ENCODE measurements at places on chromosomes 16 and 17.

DNA sequence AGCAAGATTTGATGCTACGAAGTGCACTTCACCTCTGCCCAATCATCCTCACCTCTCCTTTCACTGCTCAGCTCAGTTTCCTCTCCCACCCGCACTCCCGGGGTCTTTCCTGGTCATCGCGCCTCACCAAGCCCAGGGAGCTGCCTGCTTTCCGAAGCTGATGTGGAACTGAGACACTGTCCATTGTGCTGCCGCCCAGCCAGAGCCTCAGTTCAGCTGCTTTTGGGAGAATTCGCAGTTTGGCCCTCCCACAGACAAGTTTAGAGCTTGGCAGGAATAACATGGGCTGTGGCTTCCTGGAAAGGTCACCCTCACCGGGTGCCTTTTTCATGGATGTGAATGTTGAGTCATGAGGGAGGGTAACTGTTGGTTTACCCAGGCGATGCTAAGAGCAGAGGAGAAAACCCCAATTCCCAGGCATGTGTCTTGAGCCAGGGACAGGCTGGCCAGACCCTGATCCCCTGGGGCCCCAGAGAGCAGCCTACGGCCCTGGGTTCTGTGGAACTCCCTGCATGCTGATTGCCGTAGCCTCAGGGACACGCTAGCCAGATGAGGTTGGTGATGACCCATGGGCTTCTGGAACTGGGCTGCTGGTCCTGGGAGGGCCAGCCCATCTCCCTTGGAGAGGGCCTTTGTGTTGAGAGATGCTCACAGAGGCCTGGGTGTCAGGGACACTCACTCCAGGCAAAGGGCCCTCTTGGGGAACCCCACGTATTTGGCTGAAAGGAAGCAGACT lies 1687.5 kb downstream of the TP53TG3F start:
- DNase-seq: no peak

GRCh38 chr17:238964-239259 lies 57.5 kb upstream of the DOC2B start:
- DNase-seq: no peak

DNA sequence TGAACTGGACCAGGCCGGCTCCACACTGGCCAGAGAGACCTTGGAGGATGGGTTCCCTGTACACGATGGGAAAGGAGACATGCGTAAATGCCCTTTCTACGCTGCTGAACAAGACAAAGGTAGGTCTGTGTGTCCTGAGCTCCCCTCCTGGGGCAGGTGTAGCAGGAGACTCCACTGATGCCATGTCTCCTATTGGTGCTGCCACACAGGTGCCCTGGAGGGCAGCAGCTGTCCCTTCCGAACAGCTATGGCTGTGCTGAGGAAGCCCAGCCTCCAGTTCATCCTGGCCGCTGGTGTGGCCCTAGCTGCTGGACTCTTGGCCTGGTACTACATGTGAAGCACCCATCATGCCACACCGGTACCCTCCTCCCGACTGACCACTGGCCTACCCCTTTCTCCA lies 29.2 kb downstream of the CDIP1 start:
- DNase-seq: no peak

DNA sequence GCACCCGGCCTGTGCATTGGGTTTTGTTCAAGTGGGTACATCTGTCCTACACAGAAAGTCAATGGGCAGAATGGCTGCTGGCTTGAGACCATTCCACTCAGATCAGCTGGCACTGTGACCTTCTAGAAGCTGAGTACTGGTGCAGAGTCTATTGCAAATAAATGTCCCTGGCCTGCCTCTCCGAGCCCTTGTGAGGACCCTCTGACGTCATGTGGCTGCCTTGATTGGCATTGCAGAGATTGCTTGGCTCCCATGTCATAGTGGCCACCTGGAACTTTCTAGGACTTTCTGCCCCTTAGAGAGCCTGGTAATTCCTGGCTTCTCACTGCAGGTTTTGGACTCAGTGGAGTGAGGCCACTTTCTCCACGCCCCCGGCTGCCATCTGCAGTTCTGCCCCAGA lies 211.3 kb downstream of the ENGASE start:
- no peak for DNase-seq

DNA sequence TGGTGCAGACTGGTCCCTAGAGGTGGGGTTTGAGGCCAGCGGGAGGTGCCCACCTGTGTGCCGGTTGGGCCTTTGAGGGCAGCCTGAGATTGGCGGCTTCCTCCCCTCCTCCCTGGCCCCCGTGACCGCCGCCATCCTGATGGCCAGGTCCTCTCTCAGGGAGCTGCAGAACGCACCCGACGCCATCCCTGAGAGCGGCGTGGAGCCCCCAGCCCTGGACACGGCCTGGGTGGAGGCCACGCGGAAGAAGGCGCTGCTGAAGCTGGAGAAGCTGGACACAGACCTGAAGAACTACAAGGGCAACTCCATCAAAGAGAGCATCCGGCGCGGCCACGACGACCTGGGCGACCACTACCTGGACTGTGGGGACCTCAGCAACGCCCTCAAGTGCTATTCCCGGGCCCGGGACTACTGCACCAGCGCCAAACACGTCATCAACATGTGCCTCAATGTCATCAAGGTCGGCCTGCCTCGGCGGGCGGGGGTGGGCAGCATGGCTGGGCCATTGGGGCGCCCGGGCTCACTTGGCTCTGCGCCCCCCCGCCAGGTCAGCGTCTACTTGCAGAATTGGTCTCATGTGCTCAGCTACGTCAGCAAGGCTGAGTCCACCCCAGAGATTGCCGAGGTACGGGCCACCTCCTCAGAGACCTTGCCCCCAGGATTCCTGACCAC lies 2.8 kb downstream of the GPS1 start:
- DNase-seq: no peak

GRCh38 chr16:11022002-11022401 lies 77.6 kb downstream of the CLEC16A start:
- DNase-seq: no peak

GRCh38 chr16:88575251-88575650 lies 5.0 kb downstream of the ZC3H18 start:
- DNase-seq: no peak

DNA sequence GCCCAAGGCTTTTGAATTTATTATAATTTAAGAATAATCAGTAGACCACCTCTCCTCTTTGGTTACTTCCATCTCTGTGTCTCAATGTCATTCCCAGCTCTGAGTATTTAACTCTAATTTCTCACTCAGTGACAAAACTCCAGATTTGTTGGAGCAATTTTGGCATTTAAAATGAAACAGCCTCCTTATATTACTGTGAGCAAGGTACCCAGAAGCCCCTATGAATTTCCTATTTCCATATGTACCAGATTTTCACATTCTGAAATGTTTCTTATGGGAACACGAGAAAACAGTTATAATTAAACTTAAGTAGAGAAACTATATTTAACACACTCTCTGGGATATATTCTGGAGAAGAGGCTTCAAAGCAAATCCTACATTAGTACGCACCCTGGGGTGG lies 285.4 kb upstream of the CDH8 start:
- DNase-seq: no peak

DNA sequence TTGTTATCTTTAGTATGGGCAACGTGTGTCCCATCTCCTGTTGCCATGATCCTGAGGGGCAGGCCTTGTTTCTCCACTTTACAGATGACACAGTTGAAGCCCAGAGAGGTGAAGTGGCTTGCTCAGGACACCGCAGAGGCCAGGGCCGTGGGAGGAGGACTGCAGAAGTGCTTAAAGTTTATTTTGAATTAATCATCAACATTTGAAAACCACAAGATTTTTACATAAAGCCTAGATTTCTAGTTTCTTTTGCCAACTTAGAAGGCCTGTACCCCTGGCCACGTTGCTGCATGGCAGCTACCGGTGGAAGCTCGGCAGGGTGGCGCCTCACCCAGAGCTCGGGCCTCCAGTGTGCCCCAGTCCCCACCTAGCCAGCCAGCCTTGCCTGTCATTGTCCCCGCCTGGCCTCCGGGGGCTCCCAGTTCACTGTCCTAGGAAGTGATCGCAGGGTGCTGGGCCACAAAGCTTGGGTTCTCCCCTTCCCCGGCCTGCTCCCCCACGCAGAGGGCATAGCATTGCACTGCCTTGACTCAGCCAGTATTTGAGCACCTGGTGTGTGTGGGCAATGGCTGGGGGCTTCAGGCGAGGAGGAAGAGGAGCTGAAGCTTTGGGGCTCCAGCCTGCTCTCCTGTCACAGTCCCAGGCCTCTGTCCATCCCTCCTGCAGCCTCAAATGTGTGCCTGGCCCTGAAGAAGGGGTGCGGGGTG lies 14.8 kb upstream of the ADCY7 start:
- no peak for DNase-seq

DNA sequence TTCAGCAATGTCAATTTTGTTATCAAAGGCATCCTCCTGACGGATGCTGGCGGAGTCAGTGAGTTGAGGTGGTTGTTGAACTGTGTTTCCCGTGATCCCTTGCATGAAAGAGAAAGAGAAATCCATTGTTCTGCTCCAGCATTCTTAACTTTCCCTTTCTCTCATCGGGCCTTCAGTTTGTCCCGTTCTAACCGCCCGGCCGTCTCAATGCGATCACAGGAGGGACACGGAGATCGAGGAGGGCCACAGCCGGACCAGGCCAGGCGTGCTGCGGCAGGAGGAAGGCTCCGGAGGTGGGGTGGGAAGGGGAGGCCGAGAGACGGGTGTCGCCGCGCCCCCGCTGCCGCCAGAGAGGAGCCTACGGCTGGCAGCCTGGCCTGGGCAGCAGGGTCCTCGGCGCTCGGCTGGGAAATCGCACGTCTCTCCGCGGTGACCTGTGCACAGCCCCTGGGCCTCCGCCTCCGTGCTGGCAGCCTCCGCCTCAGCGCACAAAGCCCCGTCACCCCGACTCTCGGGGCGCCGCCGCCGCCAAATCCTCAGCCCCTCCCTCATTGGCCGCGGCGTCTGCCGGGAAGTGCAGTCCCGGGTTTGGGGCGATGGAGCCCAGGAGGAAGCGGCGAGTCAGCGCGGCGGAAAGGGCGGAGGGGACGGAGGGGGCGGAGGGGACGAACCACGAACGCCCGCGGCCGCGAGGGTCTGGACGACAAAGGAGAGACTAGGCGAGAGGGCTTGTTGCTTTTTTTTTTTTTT lies 38.1 kb downstream of the SOST start:
- DNase-seq: peak; percentile 55

- no peak for DNase-seq
Observed at GRCh38 chr16:88508868-88509748, 56.0 kb downstream of the ZFPM1 start.

GRCh38 chr17:14904386-14904785 lies 360.7 kb downstream of the PMP22 start:
- no peak for DNase-seq

- DNase-seq: peak; percentile 81
Observed at GRCh38 chr16:28309811-28310311, 17.5 kb downstream of the SBK1 start.

GRCh38 chr17:15943971-15944758 lies 765 bp upstream of the ADORA2B start:
- DNase-seq: no peak

DNA sequence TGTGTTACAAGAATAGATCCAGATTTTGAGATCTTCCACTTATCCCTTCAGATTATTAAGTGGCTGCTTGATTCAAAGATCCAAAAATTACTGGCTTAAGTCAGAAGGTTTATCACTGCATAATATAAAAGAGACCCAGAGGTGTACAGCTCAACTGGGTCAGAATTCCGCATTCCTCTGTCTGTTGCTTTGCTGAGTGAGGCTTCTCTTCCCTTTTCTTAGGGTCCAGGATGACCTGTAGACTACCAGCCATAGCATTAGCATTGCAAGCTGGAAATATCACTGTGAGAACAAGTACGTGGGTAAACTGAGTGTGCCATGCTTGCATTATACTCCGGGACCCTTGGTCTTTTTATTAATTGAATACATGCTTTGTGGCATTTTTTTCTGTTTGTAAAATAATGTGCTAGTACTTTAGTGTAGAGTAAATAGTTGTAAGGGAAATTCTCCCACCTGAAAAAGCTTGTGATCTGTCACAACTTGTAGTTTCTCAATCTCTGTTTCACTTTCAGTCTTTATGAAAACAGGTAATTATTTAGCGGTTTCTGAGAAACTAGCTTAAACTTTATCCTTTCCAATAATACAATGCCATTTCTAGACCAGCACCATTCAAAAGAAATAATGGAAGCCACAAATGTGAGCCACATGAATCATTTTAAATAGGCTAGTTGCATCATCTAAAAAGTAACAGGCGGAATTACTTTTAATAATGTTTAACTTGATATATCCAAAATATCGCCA lies 61.6 kb downstream of the TNRC6C start:
- no peak for DNase-seq

DNA sequence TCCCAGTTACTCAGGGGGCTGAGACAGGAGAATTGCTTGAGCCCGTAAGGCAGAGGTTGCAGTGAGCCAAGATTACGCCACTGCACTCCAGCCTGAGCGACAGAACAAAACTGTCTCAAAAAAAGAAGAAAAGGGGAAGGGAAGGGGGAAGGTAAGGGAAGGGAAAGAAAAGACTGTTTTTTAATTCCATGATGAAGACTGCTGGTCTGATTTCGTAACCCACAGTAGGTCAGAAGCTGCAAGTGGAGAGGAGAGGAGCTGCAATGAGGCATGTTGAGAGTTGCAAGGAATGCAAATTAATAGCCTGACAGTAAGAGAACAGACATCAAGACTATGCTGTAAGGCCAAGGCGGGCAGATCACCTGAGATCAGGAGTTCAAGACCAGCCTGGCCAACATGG lies 33.3 kb downstream of the HELZ start:
- no peak for DNase-seq

DNA sequence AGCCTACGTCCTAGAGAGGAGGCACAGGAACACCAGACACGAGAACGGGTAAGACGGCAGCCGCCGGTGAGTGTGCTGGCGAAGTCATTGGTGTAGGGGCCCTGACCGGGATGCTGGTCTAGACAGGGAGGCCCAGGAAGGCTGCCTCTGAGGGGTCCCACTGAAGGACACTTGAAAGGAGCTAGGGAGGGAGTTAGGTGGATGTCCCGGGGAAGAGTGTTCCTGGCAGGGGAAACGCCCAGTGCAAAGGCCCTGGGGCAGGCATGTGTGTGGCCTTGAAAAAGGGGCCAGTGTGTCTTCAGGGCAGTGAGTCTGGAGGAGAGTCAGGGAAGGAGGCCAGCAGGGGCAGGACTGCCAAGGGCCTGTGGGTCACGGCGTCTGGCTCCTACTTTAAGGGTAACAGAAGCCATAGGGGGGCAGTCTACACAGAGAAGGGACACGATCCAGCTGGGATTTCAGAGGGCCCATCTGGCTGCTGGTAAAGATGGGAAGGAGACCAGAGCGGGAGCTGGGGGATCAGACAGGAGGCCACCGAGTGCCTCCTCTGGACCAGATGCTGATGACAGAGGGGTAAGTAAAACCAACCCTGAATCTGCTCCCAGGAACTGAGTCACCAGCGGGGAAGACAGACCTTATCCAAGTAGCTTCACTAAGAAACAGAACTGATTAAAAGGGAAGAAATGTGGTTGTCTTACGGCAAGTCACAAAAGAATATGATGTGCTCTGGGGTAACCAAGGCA lies 115.9 kb downstream of the LITAF start:
- no peak for DNase-seq

- no peak for DNase-seq
Observed at GRCh38 chr17:76485569-76485968, 15.7 kb downstream of the RHBDF2 start.

- DNase-seq: no peak
Observed at GRCh38 chr17:45305530-45306087, 11.2 kb downstream of the MAP3K14 start.
